ENCODE measurements at places on chromosomes 7 and 10.

- DNase-seq: no peak
Measured at GRCh38 chr7:31046723-31047122, 5.4 kb upstream of the ADCYAP1R1 start.

DNA sequence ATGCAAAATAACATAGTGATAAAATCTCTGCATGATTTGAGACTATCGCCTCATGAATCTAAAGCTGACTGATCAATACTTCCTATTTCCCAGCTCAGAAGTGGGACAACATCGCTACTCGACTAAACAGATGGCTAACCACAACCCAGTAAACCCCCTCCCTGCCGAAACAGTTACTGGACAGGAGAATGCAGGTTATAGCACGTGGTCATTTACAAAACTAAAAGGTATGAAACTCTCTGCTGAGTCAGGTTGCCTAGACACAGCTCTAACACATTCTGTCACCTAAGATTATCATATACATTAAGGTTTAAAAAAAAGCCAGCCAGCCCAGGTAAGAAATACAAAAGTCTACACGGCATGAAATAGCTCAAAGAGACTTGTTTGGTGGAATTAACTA, 64.0 kb downstream of the CTBP2 start:
- DNase-seq: no peak

- DNase-seq: no peak
Measured at GRCh38 chr10:48299066-48299465, 7.4 kb upstream of the MAPK8 start.

DNA sequence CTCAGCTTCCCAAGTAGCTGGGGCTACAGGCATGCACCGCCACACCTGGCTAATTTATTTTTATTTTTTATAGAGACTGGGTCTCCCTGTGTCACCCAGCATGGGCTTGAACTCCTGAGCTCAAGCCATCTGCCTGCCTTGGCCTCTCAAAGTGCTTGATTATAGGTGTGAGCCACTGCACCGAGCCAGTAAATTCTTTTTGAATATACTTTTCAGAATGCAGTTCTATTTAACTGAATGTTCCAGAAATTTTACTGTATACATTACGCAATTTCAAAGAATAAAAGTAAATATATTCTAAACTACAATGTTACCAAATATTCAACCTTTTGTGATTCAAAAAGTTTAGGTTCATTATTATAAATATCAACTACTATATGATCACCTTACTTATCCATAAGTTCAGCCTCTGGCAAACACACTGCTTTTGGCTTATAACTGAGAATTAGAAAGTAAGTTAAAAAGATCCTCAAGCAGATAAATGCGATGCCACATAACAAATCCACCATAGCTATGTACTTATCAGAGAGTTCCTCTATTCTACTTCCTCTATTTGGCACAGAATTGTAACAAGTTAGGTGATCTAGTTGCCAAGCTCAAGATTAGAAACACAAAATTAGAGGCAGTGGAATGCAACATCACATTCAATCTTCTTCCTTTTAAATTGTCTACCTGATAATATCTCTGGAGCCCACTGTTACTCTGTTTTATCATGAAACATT, 118.2 kb downstream of the ANK3 start:
- no peak for DNase-seq

DNA sequence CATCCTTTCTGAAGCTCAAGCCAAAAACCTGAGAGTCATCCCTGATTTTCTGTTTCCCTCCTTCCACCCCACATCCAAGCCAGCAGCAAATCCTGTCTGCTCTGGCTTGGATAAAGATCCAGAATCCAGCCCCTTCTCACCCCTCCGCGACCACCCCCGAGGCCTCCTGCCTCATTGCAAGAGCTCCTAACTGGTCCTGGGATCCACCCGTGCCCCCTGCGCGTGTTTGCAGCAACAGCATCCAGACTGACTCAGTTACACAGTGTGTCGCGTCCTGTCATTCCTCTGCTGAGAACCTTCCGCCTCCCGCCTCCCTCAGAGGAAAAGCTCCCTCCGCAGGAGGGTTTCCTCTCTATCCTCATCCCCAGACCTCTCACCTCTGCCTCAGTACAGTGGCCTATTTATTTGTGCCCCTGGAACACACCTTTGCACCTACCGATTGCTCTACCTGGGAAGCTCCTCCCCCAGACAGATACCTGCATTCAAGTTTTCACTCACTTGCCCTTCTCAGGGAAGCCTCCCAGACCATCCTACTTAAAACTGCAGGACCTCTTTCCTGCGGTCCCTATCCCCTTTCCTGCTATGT, 21.6 kb upstream of the GRID1 start:
- DNase-seq: no peak

- no peak for DNase-seq
Measured at GRCh38 chr10:77317221-77317620, 320.4 kb downstream of the KCNMA1 start.

DNA sequence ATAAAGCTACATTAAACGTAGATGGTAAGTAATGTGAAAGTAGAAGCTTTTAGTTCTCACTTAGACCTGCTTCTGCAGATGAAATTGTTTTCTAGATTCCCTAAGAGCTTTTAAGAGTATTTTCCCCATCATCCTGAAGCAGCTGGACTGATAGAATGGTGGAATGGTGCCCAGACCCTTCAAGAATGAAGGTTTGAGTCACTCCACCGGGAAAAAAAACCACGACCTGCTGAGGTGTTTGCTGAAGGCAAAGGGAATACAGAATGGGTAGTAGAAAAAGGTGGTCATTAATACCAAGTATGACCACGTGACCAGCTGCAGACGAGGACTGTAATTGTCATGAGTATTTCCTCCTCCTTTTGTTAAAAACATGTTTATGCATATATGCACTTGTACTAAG, 79.2 kb upstream of the PTPRZ1 start:
- no peak for DNase-seq
